ENCODE measurements at places on chromosomes 3 and 15.

DNA sequence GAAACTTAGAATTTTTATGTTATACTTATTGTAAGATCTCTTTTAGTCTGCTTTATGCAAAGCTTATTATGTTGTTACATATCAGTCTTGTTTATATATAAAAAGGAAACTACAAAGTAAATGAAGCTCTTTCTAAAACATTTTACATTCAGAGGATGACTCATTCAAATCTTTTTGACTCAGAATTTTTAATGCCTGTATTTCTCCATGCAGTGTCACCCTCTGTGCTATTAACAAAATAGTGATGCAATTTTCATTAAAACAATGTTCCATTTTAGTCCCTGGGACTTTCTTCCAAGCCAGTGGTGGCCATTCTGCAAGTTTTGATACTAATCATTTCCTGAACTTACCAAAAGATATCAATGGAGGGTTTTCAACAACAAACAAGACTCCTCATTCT lies 216.1 kb downstream of the NAALADL2 start:
- DNase-seq, result no peak

DNA sequence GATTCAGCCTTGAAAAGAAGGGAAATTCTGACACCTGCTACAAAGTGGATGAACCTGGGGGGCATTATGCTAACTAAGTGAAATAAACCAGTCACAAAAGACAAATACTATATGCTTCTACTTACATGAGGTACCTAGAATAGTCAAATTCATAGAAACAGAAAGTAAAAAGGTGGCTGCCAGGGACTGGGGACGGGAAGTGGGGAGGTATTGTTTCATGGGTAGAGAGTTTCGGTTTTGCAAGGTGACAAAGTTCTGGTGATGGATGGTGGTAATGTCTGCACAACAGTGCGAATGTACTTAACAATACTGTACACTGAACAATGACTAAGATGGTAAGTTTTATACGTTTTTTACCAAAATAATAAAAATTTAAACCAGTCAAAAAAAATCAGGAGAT lies 4.8 kb downstream of the IDH2 start:
- no peak for DNase-seq

DNA sequence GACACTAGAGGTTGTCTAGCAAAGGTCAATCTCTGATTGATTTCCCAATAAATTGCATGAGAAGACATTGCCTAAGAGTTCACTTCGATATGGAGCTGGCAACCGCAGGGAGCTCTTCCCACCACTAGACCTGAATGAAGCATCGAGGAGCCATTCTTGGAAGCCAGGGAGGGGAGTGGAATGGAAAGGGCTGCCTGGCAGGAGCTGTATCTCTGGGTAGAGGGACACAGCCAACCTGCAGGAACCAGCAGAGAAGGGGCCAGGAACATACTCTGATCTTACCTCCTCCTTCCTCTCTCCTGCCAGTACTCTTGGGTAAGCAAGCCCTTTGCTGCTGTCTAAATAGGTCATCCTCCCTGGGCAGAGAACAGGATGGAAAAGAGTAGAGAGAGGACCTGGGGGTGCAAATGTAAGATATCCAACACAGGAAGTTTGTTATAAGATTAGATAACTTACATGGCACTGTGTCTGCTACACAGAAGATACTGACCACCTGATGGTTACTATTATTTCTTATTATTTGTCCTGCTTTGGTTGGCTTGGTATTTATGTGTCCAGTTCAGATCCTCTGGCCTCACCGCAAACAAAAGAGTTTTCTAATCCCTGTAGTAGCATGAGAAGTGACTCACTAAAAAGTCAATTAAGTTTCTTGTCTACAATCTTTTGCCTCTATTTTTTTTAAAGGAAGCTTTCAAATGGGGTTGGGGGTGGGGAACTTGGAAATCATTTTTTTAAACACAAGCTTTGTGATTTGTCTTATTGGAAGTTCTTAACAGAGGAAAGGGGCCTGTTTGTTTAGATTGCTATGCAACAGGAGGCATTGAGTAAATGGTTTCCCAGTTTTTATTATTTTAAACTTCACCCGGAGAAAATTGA lies 156.7 kb upstream of the TSC22D2 start:
- no peak for DNase-seq

DNA sequence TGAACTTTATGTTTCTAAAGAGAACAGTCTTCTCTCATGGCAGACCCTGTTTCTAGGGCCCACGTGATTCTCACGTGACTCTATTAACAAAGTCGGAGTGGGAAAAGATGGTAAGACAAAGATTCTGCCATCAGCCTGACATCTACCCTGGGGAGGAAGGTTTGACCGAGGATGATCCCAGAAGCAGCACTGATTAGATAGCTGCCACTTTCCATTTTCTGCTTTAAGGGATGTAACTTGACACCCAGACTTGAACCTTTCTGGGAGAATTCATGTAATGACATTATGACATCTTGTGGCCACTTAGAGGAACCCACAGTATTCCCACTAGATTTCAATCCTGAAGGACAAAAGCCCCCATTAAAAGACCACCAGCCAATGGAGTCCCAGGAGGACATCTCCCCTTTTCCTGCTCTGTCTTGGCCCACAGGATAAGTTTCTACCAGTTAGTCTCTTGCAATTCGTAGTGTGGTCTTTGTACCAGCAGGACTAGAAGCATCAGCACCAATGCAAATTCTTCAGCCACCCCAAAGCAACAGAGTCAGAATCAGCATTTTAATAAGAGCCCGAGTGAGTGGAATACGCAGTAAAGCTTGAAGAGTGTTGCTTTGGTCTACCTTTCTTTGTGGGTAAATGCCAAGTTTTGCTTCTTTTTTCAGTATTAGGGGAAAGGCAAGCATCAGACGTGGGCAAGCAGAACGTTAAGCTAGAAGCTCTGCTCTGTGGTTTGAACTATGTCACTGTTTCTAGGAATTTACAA lies 480.5 kb upstream of the PROK2 start:
- DNase-seq, result no peak

DNA sequence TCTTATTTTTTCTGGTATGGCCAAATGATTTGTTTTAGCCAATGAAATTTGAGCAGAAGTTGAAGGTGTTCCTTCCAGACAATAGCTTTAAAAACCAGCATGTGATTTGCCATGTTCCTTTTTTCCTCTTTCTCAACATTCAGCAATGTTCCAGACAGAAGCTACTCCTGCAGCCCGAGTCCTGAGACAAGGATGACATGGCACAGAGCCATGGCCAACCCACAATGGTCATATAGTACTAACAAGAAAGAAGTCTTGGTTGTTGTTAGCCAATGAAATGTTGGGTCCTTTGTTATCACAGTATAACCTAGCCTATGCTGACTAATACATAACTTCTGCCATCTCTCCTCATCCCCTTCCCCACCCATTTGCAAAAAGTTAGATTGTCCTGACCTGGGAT lies 211.1 kb upstream of the STT3B start:
- DNase-seq, result peak; percentile 62

GRCh38 chr3:4703054-4703480 lies 209.9 kb downstream of the ITPR1 start:
- no peak for DNase-seq

- DNase-seq, result no peak
Observed at GRCh38 chr3:49397470-49397869, 14.3 kb downstream of the RHOA start.

DNA sequence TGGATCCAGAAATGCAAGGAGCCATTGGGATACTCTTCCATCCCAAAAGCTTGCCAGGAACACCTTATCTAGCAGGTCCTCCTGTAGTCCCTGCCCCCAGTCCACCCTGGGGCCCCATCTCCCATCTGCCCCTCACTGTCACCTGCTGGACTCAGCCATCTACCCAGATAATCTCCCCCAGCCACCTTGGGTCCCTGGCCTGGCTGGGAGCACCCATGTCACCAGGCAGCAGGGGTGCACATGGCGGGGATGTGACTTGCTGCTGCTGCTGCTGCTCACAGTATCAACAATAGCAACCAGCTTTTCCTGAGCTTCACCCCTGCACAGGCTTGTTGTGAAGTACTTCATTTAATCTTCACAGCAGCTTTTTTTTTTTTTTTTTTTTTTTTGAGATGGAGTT lies 12.6 kb downstream of the PTH1R start:
- no peak for DNase-seq
